ENCODE measurements at places on chromosomes 1 and 21.
A peak's percentile ranks its signal among the peaks of the same experiment; 100 is the strongest.

DNA sequence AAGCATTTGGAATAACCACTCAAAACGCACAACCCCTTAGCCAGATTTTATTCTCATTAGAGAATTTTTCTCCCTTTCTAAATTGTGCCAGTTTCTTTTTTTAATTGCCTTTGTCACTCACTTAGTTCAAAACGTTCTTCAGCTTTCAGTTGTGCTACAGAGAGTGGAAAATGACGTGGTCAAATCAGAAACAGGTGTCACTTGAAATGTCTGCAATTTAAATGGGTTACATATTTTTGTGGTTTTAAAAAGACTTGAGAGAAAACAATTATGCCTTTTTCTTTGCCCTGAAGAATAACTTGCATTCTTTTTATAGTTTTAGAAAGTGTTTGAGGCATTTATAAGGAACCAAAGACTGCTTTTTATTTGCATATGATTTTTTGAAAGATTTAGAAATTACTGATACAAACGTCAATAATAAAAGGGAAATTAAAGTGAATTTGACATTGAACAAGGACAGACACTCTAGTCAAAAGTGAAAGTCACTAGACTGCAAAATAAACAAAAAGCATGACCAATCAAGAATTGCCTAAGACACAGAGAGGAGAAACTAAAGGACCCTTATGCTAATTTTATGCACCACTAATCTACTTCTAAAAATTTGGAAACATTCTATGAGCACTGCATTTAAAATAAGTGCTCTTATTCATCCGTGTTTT is 191.0 kb downstream of the TPR start:
- DNase-seq: peak; percentile 20

GRCh38 chr1:27522432-27523336 is 32.7 kb upstream of the WASF2 start:
- DNase-seq: peak; percentile 77

DNA sequence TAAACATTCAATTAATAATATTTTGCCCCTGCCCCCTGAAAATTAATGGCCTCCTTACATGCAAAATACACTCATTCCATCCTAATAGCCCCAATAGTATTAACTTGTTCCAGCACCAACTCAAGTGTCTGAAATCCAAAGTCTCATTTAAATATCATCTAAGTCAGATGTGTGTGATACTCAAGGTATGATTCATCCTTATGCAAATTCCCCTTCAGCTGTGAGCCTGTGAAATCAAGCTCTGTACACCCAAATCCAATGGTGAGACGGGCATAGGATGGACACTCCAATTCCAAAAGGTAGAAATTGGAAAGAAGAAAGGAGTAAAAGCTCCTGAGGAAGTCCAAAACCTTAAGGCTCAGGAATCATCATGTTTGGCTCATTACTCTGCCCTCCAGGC is 83.5 kb downstream of the HHAT start:
- no peak for DNase-seq

DNA sequence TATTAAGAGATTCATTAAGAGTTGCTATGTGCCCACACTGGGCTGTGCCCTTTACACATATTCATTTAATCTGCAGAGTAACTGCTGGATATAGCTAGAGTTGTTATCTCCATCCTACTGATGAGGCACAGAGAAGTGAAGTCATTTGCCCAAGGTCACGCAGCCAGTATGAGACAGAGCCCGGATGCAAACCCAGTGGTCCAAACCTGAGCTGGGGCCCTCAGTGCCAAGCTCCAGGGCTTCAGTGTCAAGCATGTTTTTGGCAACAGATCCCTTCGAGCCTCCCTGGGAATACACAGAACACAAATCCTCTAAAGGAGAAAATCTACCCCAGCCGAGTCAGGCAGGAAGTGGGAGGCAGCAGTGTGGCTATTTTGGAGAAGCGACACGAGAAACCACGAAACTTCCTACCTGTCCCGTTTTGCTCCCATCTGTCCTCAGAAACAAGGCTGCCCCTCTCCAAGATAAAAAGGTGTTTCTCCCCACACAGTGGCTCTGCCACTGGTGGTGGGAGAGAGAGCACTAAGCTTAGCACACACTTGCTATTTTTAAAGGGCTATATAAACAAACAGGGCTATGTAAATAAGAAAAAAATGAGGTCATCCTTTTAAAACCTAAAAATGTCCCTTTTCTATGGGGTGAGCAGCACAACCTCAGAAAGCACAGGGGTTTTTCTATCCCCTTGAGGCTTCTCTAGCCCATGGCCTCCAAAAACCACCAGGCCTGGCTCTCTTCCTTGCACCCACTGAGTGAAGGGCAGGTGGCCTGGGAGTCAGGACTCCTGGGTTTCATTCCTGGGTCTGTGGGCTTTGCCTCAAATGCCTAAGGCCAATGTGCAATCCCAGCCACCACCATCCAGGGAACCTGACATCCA is 138.6 kb upstream of the EDN2 start:
- DNase-seq: no peak

DNA sequence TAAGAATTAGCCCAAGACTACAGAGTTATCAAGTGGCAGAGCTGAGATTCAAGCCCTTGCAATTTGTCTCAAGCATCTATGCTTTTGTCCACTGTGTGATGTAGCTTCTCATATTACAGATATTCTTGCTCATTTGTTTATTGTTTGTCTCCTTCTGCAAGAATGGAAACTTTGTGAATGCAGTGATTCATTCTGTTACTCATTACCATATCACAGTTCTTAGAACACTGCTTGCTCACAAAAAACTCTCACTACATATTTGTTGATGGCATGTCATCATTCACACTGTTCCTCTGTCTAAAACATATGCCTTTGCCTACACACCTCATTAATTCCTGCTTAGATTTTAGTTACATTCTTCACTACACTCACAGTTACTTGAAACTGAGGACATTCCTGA is 1198.9 kb downstream of the PLA2G4A start:
- peak; percentile 2 for DNase-seq

DNA sequence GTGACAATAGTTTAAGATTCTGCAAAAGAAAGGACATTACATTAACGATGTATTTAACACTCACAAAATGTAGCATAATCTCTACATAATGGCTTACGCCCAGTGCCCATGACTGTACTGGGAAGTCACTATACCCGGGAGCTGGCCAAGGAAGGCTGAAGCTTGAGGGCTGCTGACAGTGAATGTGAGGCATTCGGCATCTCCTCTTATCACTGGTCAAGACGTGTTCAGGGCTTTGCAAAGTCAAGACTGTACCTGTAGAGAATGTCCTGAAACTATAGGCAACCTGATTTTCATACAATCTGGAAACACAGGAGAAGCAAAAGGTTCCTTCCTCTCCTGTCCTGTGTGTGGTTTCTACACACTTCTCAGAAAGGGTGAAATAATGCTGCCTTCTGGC is 12.7 kb upstream of the IFNGR2 start:
- DNase-seq: no peak

DNA sequence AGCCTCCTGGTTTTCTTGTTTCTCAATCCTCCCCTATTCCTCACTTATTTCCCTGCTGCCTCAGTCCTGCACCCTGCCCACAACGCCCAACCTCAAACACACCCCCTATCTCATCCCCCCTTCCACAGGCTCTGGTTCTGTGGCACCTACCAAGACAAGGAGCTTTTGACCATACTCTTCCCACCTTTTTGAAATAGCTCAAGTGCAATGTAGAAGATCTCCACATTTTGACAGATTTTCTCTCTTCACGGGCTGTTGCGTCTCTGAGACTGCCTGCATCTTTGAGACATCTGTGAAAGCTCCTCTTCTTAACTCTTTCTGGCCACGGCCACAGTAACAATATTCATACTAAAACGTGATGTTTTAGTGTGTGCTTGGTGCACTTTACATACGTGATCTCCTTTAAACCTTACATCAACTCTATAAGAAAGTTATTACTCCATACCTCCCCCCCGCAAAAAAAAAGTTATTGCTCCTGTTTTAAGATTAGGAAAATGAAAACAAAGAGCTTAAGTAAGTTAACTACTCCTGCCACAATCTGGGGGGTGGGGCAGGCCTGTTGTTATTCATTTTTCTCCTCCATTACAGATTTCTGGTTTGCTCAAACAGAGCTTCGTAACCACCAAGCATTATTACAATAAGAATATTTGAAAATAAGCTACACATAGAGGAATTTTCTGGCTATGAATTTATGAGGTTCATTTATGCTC is 1.8 kb upstream of the SERBP1 start:
- no peak for DNase-seq

GRCh38 chr1:197463142-197463541 is 195.1 kb downstream of the CRB1 start:
- DNase-seq: no peak

DNA sequence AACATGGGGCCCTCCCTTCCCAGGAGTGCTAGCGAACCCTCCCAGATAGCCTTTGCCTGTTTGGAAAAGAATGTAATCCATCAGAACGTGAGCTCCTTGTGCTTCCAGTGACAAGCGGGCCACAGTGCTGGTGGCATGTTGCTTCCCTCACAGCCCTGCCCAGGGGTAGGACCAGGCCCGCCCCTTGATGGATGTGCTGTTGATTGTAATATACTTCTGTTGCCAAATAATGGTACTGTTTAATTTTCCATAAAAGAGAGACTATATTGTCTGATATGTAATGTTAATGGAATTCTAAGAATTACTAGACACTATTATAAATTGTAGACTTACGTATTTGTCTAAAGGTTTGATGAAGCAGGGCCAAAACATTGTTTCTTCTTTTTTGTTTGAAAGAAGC is 16.4 kb downstream of the ATP5PO start:
- no peak for DNase-seq

All from activated CD4-positive, alpha-beta T cell treated with anti-CD3 and anti-CD28 coated beads, Interleukin-2, amount 50 U/mL, for 16 hours (primary cell).